ENCODE measurements at places on chromosomes 11 and 22.

DNA sequence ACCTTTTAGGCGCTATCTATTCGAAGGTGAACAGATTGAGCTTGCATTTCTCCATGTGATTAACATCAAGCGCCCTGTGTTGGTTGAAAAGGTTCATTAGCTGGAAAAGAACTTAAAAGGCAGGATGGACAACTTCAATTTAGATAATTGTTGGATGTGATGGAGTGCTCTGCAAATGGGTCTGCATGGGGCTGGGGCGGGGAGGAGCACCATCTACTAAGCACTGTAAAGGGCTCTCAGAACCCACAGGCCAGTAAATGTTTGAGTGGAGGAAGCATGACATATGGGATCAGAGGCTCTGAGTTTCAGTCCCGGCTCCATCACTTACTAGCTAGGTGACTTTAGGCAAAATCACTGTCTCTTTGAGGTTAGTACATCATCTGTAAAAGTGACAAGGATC lies 28.2 kb downstream of the ARL14EP start:
- DNase-seq: no peak

DNA sequence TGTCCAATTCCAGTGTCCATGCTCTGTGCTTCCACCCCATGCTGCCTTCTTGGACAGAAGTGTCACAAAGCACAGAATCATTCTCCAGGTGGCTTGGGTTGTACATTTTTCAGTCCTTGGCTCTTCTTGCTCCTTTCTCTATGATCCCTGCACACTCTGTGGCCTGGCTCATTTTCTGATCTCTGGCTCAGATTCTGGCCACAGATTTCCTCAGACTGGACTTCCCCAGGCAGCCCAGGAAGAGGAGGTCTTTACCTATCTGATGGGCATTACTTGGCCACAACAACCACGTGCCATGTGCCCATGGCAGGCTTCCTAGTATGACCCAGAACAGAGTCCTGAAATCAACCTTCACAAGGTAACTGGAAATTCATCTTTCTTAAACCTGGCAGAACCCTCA lies 27.2 kb downstream of the SYTL2 start:
- no peak for DNase-seq

DNA sequence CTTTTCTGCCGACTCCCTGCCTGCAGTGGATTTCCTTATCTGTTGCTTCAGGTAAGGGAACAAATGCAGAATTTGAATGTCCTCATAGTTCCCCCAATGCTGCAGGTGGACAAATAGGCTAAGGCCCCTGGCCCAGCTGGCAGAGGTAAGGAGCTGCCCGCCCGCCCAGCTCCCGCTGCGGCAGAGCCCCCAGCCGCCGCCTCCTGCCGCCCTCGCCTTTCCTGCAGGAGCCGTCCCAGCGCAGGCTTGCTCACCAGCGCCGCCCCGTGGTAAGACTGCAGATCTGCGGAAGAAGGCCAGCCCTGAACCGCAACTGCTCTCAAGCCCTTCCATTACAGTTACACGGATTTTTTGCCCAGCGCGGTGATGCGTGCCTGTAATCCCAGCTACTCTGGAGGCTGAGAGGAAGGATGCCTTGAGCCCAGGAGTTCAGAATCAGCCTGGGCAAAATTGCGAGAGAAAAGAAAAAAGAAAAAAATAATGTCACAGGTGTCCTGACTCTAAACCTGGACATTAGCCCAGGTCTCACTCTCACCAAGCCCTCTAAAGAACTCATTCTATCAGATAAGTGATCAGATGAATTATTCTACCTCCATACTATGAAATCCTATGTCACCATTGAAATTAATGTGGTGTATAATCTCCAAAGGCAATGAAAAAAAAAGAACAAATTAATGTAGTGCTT lies 51.2 kb upstream of the EMID1 start:
- DNase-seq: peak; percentile 28

DNA sequence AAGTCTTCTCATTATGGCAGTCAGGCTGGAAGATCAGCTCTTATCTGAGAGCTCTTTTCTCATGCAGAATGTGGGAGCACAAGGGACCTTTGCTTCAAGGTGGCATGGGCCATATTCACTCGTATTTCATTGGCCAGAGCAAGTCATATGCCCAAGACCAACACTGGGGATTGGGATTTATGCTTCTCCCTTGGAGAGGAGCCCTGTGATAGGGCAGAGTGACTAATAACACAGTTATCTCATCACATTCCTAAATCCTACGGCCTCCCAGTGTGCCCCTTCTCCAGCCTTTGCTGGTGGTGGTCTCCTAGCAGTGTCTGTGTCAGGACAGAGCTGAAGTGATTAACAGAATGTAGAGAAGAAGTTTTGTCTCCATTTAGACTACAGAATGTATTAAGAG lies 48.6 kb downstream of the SYT9 start:
- no peak for DNase-seq

GRCh38 chr11:76744186-76745043 lies 38.7 kb upstream of the TSKU start:
- no peak for DNase-seq

GRCh38 chr22:28741200-28741784 lies 328 bp downstream of the CHEK2 start:
- no peak for DNase-seq

DNA sequence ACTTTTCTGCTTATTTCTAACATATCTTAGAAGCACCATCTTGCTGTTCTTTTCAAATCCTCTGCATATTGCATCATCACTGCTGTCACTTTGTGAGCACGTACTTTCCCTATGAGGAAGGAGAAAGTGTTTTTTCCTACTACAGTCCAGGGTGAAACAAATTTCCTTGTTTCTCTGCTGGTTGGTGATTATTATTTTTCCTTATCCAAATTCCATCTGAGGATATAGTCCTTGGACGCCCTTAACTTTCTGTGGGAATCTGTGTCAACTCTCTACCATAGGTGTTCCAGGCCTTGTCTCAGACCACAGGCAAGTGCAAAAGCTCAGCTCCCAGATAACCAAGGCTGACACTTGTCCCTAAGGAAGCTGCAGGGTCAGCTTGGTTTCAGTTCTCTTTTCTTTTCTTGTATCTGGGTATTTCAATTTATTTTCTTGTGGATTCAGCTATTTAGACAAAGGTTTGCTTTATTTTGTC lies 29.4 kb upstream of the LYVE1 start:
- peak; percentile 70 for DNase-seq

DNA sequence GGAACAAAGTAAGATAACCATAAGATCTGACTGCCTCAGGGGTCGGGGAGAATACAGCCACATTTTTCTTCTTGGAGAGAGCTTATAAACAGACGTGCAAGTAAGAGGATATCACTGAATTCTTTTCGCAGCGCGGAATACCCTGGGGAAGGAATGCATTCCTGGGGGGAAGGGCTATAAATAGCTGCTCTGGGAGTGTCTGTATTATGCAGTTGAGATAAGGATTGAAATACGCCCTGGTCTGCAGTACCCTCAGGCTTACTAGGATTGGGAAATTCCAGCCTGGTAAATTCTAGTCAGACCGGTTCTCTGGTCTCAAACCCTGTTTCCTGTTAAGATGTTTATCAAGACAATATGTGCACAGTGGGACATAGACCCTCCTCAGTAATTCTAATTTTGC lies 1491.7 kb upstream of the RAG2 start:
- DNase-seq: no peak

- DNase-seq: no peak
These were observed 40.0 kb downstream of the DUSP8 start for GRCh38 chr11:1532014-1532586.

DNA sequence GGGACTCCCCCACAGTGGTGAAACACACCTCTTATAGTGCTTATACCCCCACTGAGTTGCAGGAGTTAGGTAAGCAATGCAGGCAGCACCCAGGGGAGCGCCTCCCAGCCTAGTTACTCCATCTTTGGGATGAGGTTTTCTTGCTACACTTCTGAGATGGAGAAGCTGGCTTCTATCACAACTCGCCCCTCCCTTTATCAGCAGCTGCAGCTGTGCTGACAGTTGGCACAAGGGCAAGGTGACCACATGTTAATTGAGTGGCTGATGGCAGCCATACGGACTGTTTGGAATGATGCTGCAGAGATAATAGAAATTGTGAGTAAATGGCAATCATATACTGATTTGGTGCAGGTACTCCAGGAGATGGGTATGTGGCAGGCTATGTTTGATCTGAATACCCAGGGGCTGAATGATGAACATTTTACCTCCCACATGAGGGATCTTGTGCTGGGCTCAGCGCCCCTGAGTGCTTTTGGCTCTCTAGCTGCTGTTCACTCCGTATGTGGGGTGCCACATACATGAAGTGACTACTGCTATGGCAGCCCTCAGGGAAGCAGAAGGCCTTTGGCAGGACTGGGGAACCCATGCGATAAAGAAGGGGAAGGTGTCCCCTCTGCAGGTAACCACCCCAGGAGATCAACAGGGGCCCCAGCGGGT lies 29.2 kb upstream of the KCNA4 start:
- DNase-seq: no peak

DNA sequence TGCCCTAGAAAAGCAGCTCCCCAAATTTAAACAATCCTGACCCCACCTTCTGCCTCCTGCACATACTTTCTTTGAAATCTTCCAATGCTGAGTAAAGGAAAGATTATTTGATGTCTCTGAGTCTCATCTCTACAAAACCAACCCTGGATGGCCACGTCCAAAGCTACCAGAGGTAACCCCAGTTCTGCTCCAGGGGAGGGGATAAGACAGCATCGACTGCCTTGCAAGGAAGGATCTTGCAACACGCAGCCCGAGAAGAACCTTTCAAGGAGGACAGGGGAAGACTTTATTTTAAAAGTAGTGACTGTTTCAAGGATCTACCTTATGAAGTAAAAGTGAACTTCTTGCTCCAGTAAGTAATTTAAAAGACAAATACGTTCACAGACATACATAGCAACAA lies 66.5 kb upstream of the TMEM45B start:
- no peak for DNase-seq

DNA sequence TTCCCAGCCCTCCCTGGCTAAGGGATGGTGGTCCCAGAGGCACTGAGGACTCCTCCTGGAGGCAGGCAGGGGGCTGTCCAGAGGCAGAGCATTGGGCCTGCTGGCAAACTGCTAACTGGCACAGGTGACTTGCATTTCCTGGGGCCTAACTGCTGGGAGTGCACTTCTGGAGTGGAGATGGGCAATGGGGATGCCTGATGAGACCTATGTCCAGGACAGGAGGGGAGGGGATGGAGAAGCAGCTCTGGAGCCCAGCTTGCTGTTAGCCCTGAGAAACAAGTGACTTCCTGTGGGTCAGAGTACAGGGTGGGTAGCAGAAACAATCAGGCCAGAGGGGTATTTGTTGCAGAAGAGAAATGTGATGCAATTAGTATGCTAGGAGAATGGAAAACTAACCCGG lies 253.2 kb downstream of the ST3GAL4 start:
- DNase-seq: no peak

- no peak for DNase-seq
These were observed 59.9 kb upstream of the SHISAL1 start for GRCh38 chr22:44372611-44373010.

- DNase-seq: no peak
These were observed 2.0 kb downstream of the HBG1 start for GRCh38 chr11:5247472-5248192.

GRCh38 chr11:64803846-64804345 lies 882 bp upstream of the MAP4K2 start:
- no peak for DNase-seq

DNA sequence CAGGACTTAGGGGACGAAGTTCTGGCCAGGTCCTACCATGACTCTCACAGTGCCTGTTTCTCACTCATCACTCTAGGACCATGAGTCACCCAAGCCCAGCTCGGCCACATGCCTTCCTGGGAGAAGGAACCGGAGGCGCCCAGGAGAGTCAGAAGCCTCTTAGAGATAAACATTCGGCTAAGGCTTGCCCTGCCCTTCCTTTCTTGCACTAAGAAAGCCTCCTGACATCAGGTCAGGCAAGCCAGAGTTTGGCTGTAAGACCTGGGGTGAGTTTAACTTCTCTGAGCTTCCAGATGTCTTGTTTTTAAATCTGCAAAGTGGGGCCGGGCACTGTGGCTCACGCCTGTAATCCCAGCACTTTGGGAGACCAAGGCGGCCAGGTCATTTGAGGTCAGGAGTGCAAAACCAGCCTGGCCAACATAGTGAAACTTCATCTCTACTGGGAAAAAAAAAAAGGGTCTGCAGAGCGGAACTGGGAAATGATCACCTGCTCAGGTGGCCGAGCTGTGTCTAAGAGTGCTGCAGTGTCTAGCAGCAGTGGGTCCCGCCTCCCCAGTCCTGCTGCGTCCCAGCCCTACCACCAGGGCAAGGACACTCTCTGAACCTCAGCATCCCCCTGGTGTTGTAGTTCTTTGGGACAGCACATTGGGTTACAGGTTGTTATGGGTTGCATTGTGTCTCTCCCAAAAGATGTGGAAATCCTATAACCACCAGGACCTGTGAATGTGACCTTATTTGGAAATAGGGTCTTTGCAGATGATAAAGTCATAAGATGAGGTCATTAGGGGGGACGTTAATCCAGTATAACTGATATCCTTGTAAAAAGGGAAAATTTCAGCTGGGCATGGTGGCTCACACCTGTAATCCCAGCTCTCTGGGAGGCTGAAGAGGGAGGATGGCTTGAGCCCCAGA lies 1.8 kb upstream of the CARS1 start:
- DNase-seq: peak; percentile 75

DNA sequence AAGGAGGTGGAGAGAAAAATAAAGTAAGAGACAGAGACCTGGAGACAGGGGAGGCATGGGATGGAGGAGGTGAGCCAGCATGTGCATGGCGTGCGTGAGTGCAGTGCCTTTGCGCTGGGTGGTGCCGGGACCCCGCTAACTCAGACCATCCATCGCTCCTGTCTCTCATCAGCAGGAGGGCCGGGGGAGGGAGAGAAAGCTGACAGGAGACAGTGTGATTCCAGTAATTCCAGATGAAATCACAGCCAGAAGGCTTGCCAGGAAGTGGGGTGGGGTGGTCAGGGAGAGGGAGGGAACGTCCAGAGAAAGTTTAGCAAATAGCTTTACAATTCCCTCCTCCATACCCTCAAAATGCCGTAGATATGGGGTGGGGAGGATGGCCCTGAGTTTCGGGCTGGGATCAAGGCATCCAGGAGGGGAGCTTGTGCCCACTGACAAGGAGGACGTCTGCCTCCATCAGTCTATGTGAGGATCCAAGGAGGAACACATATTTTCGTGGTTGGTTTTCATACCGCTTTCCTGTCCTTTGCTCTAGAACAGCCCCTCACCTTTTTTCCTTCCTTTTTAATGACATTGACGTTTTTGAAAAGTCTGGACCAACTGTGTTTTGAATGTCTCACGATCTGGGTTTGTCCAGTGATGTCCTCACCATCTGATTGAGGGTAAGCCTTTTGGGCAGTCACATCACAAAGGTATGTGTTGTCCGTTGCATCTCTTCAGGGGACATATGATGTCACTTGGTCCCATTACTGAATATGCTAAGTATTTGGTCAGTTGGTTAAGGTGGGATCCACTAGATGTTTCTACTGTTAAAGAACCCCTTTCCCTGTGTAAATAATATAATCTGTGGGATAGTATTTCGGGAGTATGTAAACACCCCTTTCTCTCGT lies 567.3 kb downstream of the MIAT start:
- no peak for DNase-seq

- no peak for DNase-seq
These were observed 1.5 kb downstream of the TBC1D10A start for GRCh38 chr22:30325065-30325720.

- DNase-seq: peak; percentile 94
These were observed 1.8 kb upstream of the IL18BP start for GRCh38 chr11:71996946-71997345.

GRCh38 chr11:83051760-83052671 lies 19.7 kb downstream of the RAB30 start:
- DNase-seq: no peak
